ENCODE measurements at places on chromosomes 16 and 17. TPM values are rescaled to one million over a fixed set of nuclear protein-coding genes. Genes with fewer than 3 reads are reported as not detected.

Gene SSTR5
- 0.24 TPM for total RNA-seq

Gene ADGRG3
- not detected for total RNA-seq

DNA sequence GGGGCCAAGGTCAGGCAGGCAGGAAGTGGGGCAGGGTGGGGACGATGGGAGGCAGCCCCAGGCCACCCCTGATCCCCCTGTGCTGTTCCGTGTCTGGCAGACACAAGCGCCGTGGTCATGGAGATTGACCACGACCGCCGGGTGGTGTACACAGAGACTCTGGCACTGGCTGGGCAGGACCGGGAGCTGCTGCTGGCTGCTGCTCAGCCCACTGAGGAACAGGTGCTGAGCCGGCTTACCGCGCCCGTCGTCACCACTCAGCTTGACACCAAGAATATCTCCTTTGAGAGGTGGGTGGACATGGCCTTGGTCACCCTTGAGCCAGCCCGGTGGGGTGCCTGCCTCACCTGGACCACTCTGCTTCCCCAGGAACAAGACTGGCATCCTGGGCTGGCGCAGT is 13.7 kb downstream of the CORO6 start:
- DNase-seq, result peak; percentile 63

- DNase-seq, result no peak
Observed at GRCh38 chr17:77256710-77257109, 115.9 kb downstream of the SEC14L1 start.

DNA sequence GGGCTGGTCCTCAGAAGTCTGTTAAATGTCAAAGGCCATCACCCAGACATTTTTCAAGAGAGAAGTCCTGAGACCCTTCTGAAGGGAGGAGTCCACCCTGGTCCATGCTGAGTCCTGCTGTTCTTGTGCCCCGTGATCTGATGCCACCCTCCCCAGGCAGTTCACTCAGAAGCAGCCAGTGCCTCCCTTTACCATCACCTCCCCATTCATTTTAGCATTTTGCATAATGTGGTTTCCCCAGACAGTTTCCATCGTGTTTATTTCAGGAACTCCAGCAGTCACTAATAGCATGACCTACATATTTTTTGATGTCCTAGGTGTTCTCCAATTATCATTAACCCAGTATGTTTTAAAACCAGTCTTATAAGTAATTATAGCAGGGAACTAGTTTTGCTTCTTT is 353.0 kb upstream of the CDH5 start:
- DNase-seq, result no peak

GRCh38 chr16:74896389-74897370 is 88.2 kb downstream of the WDR59 start:
- no peak for DNase-seq

All from gastrocnemius medialis (tissue), 4 donors.